ENCODE measurements at places on chromosomes 3 and 15.

GRCh38 chr3:87898971-87899370 lies 159.8 kb downstream of the CGGBP1 start:
- no peak for DNase-seq

DNA sequence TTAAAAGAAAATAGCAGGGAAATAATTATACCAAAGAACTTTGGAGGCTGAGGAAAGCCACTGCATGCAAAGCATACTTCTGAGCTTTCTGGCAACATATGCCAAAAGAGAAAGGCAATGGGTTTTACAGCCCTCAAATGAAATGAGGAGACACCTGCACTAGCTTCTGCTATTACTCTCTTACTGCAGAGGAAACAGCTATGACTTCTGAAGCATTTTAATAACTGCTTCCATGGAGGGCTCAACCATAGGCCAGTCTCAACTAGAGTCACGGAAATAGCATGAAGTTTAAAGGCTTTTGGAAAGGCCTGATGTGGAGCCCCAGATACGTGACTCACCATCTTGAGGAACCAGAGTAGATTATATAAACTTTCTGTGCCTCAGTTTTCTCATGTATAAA lies 114.8 kb downstream of the OXNAD1 start:
- no peak for DNase-seq

DNA sequence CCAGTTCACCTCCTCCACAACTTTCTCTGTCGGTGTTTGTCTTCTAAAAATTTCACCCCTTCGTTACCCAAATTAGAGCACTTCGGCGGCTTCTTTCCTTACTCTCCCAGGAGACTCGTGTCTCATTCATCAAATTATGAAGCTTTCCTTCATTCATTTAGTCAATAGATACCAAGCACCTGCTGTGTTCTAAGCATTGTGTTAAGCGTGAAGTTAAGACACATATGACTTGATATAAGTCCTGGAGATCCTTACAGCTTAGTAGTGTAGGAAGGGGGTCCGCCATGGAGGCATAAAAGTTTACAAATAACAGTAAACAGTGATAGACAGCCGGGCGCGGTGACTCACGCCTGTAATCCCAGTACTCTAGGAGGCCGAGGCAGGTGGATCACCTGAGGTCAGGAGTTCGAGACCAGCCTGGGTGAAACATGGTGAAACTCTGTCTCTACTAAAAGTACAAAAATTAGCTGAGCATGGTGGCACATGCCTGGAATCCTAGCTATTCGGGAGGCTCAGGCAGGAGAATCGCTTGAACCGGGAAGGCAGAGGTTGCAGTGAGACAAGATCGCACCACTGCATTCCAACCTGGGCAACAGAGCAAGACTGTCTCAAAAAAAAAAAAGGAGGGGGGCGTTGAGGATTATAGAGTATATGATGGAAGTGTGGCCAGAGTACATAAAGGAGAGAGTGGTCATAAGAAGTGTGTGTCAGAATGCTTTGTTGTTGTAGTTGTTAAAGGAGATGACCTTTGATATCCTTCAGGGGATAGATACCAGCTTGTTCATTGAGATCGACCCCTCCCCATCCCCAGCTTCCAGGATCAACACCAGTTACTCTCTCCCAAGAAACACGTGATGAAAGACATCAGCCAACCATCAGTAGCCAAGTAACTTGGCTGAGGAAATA lies 744 bp upstream of the CCDC32 start:
- DNase-seq, result no peak

DNA sequence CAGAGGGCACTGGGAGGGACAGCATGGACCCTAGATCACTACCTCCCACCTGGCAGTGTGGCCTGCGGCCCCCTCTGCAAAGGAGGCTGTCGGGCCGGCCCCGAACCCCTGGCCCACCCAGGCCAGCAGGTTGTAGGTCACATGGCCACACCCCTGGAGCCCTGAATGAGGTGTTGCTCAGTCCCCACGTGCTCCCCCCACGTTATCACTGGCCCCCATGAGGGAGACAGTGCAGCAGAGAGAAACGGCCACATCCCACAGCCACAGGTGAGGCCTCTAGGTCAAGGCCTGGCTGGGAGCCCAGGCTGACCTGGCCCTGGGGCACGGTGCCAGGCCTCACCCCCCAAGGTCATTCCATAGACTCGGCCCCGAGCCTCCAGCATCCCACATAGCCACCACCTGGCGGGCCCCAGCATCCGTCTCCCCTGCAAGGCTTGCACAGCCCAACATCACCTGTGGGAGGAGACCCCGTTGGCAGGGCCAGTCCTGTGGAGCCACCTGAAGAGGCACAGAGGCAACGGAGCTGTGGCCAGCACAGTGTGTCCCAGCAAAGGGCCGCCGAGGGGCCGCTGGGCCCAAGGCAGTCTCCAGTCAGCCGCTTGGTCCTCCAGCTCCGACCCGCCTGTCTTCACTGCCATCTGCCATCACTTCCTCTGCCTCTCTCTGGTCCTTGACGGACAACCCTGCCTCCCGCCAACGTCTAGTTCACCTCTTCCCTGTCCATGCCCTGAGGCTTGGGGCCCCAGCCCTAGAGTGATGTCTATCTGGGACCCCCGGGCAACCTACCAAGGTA lies 53.1 kb downstream of the DNAJB8 start:
- DNase-seq, result no peak

DNA sequence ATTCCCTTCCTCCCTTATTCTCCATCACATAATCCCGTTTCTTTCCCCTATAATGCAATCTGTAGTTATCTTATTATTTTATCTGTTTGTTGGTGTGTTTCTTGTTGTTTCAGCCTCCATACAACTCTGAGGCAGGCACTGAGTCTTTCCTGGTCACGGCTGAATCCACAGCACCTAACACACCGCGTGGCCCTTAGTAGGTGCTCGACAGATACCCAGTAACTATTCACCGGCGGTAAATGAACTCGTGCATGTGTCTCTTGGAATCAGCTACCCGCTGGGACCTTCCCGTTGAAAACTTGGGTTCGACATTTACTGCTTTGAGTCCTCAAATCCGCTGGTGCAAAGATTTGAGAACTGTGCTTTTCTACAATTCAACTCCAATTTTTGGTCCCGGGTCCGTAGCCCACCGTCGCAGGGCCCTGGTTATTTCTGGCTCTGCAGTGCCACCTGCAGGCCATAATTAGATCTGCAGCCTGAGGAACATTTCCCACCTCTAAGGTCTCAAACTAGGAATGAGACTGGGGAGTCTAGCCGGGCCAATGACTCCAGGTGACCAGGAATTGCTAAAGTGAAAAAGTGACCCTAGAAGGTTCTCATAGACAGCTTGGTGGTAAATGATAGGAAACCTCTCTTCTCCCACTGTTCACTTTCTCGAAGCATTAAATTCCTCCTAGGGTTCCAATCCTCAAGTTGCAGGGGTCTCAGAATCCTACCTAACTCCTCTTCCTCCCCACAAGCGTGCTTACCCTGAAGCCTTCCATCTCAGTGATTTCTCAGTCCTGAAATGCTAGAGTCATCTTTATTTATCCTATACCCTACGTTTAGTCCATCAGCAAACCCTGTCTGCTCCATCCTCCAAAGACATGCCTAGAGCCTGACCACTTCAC lies 40.0 kb upstream of the TRH start:
- DNase-seq, result no peak
